ENCODE measurements at places on chromosomes 16 and 17.

DNA sequence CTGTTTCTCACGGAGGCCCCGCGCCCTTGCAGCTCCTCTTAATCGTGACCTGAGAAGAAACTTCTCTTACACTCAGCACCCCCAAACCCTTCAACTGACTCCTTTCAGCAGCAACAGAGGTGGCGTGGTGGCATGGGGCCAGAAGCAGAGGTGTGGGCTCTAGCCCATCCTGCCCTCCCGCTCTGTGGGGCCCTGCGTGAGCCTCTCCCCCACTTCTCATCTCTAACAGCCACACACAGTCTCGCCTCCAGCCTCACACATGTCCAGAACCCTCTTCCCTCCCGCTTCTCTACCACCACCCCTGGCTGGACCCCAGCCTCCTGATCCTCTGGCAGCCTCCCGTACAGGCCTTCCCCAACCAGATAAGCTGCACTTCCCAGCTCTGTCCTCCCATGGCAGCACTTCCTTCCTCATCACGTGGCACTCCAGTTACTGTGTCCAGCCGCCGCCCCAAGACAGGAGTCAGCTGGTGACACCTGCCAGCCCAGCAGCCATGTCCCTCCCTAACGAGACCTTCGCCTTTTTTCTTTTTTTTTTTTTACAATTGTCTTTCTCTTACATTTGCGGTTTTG lies 30.5 kb downstream of the NSMCE1 start:
- DNase-seq, result no peak

- no peak for DNase-seq
Observed at GRCh38 chr17:45073414-45074070, 12.4 kb downstream of the NMT1 start.

DNA sequence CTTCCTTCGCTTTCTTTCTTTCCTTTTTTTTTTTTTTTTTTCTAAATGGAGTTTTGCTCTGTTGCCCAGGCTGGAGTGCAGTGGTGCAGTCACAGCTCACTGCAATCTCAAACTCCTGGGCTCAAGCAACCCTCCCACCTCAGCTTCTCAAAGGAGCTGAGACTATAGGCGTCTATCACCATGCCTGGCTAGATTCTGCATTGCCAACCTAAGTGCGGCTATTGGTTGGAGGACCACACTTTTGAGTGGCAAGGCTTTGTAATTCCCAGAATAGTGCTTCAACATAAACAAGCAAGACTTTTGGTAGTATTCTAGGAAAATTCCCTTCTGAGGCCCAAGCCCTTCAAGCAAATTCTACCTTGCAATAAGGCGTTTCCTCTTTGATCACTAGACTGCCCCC lies 107.8 kb downstream of the YPEL2 start:
- DNase-seq, result no peak

DNA sequence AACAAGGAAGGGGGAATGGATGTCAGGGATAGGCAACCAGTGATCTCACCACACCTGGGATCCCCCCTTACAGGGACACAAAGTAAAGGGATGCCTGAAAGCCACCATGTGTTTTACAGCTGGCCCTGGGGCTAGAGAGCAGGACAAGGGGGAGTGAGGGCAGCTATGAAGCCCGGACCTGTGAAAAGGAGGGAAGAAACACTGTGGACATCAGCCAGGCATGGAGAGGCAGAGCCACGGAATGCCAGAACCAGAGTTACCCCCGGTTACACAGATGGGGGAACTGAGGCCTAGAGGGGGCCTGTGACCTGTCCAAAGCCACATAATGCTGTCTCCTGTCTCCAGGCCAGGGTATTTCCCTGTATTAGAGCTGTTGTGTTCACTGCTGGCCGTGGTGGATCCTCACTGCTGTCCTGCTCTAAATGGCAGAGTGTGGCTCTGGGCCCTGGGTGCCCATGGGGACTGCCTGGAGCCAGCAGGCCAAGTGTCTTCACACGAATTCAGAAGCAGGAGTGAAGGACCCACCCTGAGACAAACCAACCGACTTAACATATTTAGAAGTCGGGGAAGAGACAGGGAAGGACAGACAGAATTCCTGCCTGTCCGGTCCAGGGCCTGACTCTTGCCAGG lies 29.7 kb upstream of the ITGA3 start:
- DNase-seq, result no peak

GRCh38 chr17:57375770-57376225 lies 119.5 kb downstream of the MSI2 start:
- no peak for DNase-seq

- no peak for DNase-seq
Observed at GRCh38 chr17:28947639-28948038, 3.7 kb downstream of the PHF12 start.

Data from activated gamma-delta T cell (primary cell).